Amygdala (tissue), 56 donors: ENCODE measurements at places on chromosomes 7 and 10.

DNA sequence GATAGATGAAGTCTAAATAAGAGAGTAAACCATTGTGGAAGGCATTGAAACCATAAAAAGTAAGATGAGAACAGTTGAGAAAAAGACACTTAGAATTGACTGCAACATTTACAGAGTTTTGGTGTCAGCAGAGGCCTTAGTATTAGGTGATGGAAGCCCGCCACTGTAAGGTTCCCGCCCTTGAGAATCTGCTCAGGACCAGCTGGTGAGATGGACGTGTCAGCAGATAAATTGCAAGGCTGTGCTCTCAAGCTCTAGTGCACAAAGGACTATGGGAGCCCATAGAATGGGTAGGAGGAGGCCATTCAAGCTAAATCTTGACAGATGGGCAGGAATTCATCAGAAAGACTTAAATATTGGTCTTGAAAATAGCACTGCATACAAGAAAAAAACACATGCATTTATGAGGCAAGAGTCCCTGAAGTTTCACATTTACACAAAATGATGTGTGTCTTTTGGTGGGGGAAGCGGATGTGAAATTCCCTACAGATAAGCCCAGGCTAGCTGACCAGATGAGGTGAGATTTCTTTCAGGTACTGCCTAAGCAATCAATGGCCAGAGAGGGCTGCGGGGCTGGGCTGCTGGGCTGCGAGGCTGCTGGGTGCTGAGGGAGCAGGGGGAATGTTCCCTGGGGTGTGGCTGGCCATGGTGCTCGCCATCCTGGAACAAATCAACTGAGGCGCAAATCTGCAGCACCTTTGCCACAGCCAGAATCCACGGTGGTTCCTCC lies 42.5 kb downstream of the SYPL1 start:
- DNase-seq = no peak

DNA sequence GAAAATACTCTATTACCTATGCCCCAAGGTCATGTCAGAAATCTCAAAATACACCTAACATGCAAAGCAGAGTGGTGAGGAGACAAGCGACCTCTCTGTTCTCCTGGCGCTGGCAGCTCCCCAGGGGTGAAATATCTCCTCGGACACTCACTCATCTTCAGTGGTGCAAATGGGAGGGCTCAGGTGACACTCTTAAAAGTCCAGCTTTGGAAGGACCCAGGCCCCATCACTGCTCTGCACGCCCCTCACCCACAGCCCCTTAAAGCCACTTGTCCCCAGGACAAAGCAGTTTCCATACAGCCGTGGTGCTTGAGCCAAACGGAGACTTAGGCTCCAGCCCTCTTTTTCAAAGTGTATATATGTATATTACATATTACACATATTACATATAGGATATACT lies 12.4 kb downstream of the PRKAG2 start:
- no peak for DNase-seq

GRCh38 chr7:73519867-73520672 lies 2.0 kb downstream of the BAZ1B start:
- DNase-seq = no peak

GRCh38 chr7:26862834-26863233 lies 1.6 kb downstream of the SKAP2 start:
- DNase-seq = no peak

GRCh38 chr10:38127812-38128211 lies 33.7 kb downstream of the ZNF37A start:
- DNase-seq = no peak

DNA sequence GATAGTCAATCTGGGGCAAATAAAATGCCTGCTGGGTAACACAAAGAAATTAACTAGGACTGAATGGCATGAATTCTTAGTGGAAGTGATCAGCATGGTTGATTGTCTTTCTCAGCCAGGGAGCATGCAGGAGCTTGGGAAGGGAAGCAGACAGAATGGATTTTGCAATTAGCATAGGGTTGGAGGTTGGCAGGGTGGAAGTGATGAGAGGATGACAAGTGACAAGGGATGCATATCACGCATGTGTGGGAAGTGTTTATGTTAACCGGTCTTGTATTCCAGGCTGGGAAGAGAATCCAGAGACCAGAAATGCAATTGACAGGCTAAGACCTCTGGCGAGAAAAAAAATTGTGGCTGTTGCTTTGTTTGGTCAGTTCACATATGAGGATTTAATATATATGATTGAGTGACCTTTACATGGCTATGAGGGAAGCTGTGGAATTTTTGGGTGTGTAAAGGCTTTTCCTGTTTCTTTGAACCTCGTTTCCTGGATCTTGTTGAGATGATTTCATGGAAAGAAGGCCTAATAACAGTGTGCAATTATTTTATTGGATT lies 8.3 kb downstream of the MDFIC start:
- DNase-seq = no peak

DNA sequence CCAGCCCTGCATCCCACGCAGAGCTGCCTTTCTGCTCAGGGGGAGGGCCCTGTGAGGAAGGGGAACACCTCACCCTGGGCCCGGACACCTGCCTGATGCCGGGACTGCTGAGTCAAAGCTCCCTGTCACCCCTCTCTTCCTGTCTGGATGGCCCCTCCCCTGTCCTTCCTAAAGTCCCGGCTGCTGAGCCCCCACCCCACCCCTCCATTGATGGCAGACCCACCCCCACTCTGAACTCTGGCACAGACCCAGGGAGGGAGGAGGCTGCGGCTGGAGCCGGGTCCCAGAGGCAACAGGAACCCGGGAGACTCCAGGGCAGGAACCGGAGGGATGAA lies 78.7 kb downstream of the ELFN1 start:
- no peak for DNase-seq

DNA sequence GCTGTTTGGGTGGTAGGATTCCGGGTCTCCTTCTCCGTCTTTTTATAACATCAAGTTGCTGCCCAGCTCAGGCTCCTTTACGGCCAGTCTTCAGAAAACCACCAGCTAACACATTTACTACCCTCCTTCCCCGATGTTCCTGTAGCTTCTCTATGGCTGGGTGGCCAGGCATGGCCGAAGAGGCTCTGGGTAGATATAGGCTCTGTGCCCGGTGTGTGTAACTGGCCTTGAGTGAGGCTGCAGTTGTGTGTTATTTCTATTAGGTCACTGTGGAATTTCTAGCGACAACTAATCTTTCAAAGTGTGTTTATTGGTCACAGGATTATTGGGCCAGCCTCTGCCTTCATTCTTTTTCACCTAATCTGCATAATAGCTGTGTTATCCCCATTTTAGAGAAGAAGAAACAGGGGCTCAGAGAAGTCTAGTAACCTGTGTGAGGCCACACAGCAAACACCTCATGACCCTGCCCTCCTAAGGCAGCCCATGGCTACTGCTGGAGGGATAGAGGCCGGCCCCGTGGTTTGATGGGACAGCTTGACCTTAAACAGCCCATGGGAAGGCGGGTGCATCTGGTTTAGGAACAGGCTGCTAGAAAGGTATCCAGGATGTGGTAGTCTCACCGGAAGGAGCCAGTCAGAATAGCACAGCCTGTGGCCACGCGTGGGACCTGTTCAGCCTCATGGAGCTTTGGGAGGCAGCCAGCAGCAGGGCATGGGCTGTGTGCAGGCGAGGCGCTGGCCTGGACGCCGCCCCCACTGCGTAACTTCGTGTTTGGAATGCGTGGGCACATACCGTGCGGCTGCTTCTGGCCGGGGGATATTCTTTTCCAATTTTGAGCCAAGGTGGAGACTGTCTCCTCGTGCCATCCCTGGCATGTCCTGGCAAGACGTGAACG lies 29.7 kb downstream of the HTRA1 start:
- DNase-seq = no peak

- no peak for DNase-seq
These were observed 25.3 kb upstream of the SMARCD3 start for GRCh38 chr7:151273651-151274390.
